ENCODE measurements at places on chromosomes 4 and X.

DNA sequence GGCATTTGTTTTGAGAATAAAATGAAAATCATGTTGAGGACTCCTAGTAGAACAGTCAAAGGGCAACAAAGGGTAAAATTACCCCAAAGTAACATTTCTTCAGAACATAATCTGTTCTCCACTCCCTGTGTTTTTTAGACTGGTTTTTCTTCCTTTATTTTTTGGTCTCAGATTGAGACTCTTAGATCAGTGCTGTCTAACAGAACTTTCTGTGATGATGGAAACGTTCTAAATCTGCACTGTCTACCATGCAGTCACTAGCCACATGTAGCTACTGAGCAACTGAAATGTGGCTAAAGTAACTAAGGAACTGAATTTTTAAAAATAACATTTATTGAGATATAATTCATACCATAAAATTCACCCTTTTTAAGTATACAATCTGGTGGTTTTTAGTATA is 19.8 kb downstream of the CASK start:
- DNase-seq, result no peak

- no peak for DNase-seq
Observed at GRCh38 chr4:68997040-68997439, 45.4 kb upstream of the UGT2A3 start.

GRCh38 chr4:8227201-8227770 is 28.2 kb downstream of the SH3TC1 start:
- DNase-seq, result no peak

DNA sequence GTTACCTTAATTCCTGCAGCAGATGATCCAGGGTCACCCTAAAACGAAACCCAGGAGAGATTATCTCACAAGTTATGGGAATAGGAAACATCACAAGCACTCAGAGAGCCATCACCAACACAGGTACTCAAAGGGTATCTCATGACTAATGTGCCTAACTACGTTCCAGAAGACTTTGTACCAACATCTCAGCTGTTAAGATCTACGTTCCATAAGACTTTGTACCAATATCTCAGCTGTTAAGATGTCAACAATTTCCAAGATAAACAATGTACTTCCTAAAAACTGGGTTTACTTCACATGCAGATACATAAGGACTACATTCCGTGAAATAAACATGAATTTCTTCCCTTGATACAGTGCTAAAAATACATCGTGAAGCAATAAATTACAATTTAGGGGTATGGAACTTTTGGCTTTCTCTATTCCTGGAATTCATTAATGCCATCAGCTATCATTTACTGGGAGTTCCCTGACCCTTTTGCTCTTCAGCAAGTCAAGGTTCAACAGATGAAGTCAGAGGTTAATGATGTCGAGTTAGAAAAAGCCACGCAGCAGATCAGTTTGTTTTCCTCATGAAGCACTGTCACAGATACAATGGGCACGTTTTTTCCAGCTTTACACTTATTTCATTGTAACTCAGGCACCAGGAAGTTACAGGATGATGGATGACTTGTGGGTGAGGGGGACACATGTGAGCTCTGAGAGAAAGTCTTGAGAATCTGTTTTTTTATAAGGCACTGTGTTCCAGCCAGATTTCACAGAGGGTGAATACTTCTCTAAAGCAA is 127.0 kb upstream of the ETNPPL start:
- no peak for DNase-seq

- DNase-seq, result no peak
Observed at GRCh38 chrX:104789784-104790183, 223.8 kb downstream of the IL1RAPL2 start.

GRCh38 chr4:22487328-22487727 is 28.5 kb downstream of the ADGRA3 start:
- no peak for DNase-seq

DNA sequence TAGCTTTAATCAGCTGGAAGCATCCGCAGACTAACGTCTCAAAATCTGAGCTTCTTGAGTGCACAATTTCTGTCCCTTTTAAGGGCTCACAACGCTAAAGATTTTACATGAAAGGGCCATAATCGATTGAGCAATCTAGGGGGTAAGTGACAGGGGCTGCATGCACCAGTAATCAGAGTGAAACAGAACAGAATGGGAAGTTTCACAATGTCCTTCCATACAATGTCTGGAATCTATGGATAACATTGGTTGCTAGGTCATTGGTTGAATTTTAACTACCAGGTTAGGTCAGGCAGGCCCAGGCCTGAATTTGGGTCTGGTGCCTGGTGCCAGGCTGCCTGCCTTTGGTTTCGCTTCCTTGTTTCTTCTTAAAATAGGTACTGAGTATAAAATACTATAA is 42.0 kb upstream of the MTMR8 start:
- DNase-seq, result no peak

All from GOT3 (cell line).